Chondrocyte (in vitro differentiated cells): ENCODE measurements at places on chromosomes 6 and 20. TPM values are rescaled to one million over a fixed set of nuclear protein-coding genes. Genes with fewer than 3 reads are reported as not detected.

DNA sequence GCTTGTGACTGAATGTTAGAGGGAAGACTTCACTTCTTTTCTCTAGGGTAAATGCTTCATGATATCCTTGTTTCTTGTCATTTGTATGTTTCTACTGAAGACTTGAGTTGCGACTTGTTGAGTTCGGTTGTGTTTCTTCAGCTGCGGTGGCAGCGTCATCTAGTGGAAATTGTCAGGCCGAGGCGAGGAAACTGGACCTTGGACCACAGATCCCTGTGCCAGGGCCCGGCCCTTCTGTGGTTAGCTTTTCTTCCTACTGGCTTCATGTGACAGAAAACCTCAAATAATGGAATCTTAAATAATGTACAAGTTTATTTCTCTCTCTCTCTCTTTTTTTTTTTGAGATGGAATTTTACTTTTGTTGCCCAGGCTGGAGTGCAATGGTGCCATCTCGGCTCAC is 12.4 kb downstream of the MTHFD1L start:
- H3K36me3 ChIP-seq = peaks cover 10% of the 10 kb centered on the region
- H3K4me1 ChIP-seq = peaks cover 51% of the 10 kb centered on the region
- no peak for DNase-seq
- H3K27me3 ChIP-seq = no peaks in the 10 kb centered on the region
- H3K4me3 ChIP-seq = no peak overlapping the region

DNA sequence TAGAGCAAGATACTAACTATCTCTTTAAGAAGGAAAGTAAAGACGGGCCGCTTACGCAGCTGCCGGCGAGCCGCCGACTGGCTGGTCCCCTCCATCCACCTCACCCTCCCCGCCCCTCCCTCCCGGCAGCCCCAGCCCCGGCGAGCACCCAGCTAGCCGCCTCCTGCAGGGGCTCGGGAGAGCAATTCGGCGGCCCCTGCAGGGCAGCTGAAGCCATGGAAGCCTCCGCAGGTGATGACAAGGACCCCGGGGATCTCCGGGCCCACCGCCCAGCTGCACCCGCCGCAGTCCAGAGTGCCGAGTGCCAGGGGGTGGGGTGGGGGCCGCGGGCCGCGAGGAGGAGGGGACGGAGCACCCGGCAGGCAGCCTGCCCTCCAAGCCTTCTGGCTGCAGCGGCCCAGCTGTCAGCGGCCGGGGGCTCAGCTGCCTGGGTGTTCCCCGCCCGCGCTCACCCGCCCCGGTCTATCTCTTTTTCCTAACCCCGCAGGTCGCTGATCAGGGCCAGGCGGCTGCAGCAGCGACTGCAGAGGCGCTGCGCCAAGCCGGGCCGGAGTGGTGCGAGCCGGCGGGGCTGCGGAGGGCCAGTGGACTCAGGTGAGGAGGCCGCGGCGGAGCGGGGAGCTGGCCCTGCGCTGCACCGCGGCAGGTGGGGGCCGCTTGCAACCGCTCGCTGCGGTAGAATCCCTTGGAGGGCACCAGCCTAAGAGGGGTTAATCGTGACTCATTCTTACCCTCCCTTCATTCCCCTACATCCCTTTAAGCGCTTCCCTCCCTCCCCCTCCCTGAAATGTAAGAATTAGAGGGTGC is at the start of gene SNPH:
Gene SNPH (plus strand): TSS at position 128 of the 807 bp plus-strand sequence. CDS start 29,946 bp downstream, outside the sequence.
- no peak for DNase-seq
- no peaks in the 10 kb centered on the region for H3K36me3 ChIP-seq
- peak within 1 kb of the TSS; percentile 87 for H3K27ac ChIP-seq
- H3K4me3 ChIP-seq = peak within 1 kb of the TSS; percentile 72

DNA sequence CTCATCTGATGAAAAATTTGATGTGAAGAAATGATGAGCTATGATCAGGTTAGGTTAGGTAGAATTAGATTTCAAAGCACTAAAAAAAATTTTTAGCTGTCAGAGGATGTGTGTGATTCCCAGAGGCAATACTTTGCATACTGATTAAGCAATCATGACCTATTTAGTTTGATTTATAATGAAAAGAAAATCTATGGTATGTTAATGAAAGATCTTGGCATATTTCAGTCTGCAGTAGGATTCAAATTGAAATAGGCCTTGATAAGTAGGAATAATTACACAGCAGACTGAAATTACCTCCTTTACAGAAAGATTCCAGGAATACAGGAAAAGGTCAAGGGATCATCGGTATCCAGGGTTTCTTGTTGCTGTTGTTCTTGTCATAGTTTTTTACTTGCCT is 69.3 kb downstream of the HDDC2 start:
- H3K27me3 ChIP-seq = no peaks in the 10 kb centered on the region
- no peak for DNase-seq
- H3K36me3 ChIP-seq = no peaks in the 10 kb centered on the region
- H3K27ac ChIP-seq = peak overlapping the region; percentile 25
- H3K4me1 ChIP-seq = peaks cover 39% of the 10 kb centered on the region
- H3K4me3 ChIP-seq = no peak overlapping the region

- H3K36me3 ChIP-seq = no peaks in the 10 kb centered on the region
- H3K27me3 ChIP-seq = no peaks in the 10 kb centered on the region
- DNase-seq = no peak
- H3K27ac ChIP-seq = peak overlapping the region; percentile 80
- H3K4me3 ChIP-seq = no peak overlapping the region
Observed at GRCh38 chr6:129748212-129748900, 38.4 kb upstream of the ARHGAP18 start.

GRCh38 chr6:118862443-118862842 is 31.5 kb upstream of the ASF1A start:
- H3K4me1 ChIP-seq = peaks cover 9% of the 10 kb centered on the region
- DNase-seq = no peak
- H3K4me3 ChIP-seq = no peak overlapping the region
- H3K27me3 ChIP-seq = no peaks in the 10 kb centered on the region

DNA sequence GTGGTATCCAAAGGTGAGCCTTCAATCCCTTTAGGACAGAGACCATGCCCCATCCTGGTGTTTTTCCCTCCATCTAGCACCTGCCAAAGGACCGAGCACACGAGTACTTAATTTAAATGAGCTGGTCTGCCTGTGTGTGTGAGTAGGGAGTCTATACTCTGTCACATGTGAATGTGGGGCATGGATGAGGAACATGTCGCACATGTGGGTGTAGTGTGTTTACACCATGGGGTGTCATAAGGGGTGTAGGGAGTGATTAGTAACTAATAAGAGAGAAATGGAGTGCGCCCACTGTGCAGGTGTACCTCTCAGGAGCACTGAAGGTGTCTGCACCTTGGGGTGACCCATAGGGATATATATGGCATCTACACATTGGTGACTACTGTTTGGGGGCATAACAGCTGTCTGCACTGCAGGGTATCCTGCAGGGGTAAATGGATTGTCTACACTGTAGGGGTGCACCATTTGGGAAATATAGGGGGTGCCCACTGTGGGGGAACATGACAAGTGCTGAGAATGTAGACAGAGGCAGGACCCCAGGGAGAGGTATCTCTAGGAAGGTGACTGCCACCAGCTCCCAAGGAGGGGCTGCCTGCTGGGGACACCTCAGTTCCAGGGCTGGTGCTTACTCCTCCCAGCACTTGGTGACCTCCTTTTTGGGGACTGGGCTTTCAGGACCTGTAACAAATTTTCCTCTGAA is 53.5 kb downstream of the EBF4 start:
- no peak overlapping the region for H3K4me3 ChIP-seq
- peaks cover 15% of the 10 kb centered on the region for H3K4me1 ChIP-seq
- peaks cover 2% of the 10 kb centered on the region for H3K36me3 ChIP-seq

DNA sequence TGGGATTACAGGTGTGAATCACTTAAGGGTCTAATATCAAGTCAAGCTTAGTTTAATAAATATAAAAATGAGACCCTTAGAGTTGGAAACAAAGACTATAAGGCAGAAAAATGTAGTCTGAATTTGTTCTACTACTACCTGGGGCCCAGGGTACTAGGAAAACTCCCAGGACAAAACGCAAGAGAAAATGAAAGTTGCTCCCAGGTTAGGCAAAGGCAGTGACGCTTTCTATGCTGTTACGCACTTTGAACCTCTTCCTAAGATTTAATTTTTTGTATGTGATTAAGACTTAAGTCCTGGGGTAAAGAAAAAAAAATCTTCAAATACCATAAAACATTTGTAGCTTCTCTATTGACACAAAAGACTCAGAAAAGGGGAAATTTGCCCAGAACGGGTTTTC is 17.3 kb downstream of the DSP start:
- no peak overlapping the region for H3K27ac ChIP-seq
- H3K4me3 ChIP-seq = no peak overlapping the region
- H3K36me3 ChIP-seq = peaks cover 37% of the 10 kb centered on the region
- no peaks in the 10 kb centered on the region for H3K27me3 ChIP-seq

DNA sequence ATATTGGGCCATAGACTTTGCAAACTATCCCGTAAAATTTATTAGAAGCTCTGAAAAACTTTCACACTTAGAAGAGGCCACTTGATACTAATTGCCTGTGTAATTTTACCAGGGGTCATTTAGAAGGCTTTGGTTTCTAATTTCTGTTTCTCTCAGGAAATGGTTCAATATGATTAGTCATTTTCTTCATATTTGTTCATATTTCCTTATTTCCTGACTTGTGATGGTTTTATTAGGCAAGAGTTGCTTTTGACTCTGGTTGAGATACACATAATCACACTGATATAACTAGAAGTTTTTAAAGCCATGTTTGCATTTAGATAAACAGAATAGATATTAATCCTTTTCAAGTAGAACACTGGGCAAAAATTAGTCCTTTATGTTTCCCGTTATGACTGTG is 11.8 kb upstream of the HBS1L start:
- H3K4me1 ChIP-seq = no peaks in the 10 kb centered on the region
- H3K27ac ChIP-seq = no peak overlapping the region
- H3K4me3 ChIP-seq = no peak overlapping the region

DNA sequence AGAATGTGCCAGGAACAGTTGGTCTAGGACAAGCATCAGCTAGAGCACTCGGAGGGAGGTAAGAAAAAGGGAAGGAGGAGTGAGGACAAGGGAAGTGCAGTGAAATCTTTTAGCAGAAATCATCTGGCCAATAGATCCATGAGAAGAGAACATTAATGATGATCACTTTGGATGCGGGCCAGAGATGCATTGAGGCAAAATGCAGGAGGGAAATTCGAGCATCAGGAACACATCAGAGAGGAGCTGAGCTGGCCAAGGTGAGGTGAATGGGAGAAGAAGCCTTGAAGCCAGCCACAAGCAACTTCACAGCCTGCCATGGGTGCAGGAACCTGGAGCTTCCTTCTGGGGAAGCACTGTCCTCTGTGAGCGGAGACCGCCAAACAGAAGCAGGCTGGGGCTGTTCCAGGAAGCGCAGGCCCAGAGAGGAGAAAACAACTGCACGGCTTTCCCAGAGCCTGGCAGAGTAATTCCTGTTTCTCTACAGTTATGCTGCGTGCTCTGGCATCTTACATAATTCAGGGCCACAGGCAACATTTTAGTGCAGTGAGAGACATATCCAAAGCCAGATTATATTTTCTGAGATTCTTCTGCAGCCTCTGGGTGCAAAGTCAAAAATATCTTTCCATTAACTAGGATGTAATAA is 143.8 kb downstream of the F13A1 start:
- H3K4me1 ChIP-seq = peaks cover 2% of the 10 kb centered on the region
- no peak for DNase-seq
- H3K4me3 ChIP-seq = no peak overlapping the region
- no peak overlapping the region for H3K27ac ChIP-seq
- peaks cover 11% of the 10 kb centered on the region for H3K27me3 ChIP-seq

DNA sequence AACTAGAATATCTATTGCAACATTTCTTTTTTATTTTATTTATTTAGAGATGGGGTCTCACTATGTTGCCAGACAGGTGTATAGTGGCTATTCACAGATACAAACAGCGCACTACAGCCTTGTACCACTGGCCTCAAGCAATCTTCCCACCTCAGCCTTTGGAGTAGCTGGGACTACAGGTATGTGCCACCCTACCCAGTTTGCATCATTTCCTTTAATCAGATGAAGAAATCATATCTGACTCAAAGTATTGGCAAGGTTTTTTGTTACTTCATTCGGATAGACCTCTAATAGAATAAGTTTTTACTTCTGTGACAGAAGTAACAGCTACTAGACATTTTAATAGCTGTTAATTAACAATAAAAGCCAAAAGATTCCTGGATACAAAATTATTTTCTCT is 153.9 kb downstream of the CDK19 start:
- peaks cover 3% of the 10 kb centered on the region for H3K36me3 ChIP-seq
- DNase-seq = no peak
- no peak overlapping the region for H3K4me3 ChIP-seq
- H3K4me1 ChIP-seq = peaks cover 18% of the 10 kb centered on the region

DNA sequence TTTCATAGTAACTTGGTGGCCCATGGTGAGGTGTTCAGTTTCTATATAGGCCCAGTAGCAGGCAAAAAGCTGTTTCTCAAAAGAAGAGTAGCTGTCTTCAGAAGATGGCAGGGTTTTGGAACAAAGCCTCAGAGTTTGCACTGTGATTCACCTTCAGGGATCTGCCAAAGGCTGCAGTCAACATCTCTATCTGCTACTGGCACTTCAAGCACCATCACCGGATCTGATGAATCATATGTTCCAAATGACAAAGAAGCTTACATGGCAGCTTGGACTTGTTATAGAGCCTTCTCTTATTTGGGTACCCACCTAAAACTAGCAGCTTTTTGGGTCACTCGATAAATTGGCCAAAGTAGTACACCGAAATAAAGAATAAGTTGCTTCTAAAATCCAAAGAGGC is 39.5 kb downstream of the PKIB start:
- H3K27me3 ChIP-seq = no peaks in the 10 kb centered on the region
- no peak overlapping the region for H3K4me3 ChIP-seq
- H3K36me3 ChIP-seq = peaks cover 3% of the 10 kb centered on the region
- peaks cover 59% of the 10 kb centered on the region for H3K4me1 ChIP-seq
- DNase-seq = no peak

DNA sequence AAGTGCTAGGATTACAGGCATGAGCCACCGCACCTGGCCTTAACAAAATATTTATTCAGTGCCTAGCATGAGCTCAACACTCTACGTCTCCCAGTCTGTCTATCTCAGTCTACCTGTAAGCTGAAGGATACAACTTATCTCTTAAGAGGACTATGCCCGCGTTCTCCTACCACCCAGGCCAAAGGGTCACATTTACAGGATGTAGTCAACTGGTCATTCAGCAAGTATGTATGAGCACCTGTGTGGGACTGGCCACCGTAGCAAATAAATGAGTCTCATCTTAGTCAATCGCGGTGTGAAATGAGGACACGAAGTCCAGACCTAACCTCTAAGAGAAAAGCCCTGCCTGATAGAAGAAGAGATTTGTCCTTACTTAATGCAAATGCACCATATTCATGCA is 49.9 kb downstream of the MUC22 start:
- H3K4me3 ChIP-seq = no peak overlapping the region
- H3K36me3 ChIP-seq = no peaks in the 10 kb centered on the region
- peaks cover 21% of the 10 kb centered on the region for H3K4me1 ChIP-seq
- no peaks in the 10 kb centered on the region for H3K27me3 ChIP-seq
- no peak overlapping the region for H3K27ac ChIP-seq

DNA sequence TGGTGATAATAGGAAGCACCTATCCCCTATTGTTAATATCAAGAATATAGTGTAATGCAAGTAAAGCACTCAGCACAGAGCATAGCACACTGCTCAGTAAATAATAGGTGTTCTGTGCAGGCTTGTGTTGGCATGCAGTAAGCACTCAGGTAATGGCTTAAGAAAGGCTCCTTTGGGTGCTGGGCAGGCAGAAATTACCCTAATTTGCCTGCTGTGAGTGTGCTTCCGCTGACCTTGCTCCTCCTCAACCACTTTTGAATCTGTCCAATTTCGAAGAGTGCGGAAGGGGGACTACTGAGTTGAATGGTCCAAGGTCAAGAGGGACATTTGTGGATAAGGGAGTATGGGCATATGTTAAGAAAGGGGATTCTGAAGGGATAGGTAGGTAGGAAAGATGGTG is 15.4 kb downstream of the SRSF3 start:
- H3K27me3 ChIP-seq = no peaks in the 10 kb centered on the region
- peak; percentile 7 for DNase-seq
- peaks cover 36% of the 10 kb centered on the region for H3K36me3 ChIP-seq
- no peak overlapping the region for H3K4me3 ChIP-seq
- peak overlapping the region; percentile 56 for H3K27ac ChIP-seq

Gene LINC00237
- not detected in 3 replicates for total RNA-seq

Gene USP49
- total RNA-seq = 3.4 to 5.2 TPM (median 3.5 TPM) in 3 replicates

Gene MMP24
- total RNA-seq = 1.1 to 2.6 TPM (median 2.4 TPM) in 3 replicates

Gene EGFL8
- total RNA-seq = 14.3 to 16.3 TPM (median 15.4 TPM) in 3 replicates

Gene POM121L2
- not detected in 3 replicates for total RNA-seq

Gene KCNK5
- total RNA-seq = not detected in 3 replicates
